ENCODE measurements at places on chromosomes 5 and 9.

GRCh38 chr9:33202552-33203201, 35.5 kb upstream of the B4GALT1 start:
- no peak for DNase-seq

- DNase-seq, result no peak
Measured at GRCh38 chr9:88418025-88418424, 29.8 kb downstream of the SPIN1 start.

DNA sequence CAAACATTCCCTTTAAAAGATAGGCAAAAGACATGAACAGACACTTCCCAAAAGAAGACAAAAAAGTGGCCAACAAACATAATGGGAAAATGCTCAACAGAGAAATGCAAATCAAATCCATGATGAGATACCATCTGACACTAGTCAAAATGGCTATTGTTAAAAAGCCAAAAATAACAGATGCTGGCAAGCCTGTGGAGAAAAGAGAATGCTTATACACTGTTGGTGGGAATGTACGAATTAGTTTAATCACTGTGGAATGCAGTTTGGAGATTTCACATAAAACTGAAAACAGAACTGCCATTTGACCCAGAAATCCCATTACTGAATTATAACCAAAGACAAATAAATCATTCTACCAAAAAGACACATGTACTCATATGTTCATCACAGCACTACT, 58.3 kb upstream of the WDR41 start:
- no peak for DNase-seq

DNA sequence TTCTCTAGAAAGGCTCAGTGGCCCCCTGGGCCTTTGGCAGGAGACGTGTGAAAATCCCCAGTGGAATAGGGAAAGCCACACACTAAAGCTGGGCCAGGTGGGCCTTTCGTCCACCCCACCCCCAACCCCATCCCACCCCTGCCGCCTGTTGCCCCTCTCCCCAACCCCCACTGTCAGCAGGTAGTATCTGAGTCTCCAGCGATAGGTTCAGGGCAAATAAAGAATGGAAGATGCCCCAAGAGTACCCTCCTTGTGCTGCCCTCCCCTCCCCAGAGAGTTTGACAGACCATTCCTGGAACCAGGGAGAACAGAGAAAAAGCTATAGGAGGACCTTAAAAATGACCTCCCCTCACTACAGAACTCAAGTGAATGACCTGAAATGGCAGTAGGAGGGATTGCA, 36.7 kb upstream of the UBE2D2 start:
- no peak for DNase-seq

DNA sequence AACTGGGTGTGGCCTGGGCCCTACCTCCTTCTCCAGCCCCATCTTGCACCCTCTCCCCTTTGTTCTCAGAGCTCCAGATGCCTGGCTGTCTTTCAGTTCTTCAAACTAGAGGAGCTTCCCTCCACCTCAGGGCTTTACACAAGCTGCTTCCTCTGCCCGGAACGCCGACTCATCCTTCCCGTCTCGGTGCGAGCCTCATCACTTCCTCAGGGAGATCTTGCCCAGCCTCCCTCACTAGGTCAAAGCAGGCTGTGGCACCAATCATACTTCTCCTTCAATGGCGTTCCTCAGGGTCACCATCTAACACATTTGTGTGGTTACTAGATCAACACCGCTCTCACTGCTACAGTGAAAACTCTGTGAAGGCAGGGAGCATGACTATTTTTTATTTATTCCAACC, 56.2 kb upstream of the ZSWIM6 start:
- DNase-seq, result no peak

- DNase-seq, result no peak
Measured at GRCh38 chr5:122674385-122674784, 100.5 kb upstream of the SNX2 start.

DNA sequence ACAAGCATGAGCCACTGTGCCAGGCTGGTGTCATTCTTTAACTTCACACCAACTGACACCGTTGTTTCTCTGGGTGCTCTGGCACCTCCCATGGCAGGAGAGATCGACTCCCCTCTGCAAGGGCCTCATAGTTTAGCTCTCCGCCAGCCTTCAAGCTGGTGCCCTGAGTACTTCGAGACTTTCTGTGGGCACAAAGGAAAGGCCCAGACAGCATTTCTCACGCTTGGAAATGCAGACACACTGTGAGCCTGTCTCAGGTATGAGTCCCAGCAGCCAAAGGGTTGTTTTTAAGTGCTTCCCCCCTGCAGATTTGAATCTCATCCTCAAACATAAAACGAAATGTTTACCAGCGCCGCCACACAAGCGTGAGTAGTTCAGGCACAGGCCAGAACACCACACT, 11.1 kb upstream of the TCF7 start:
- no peak for DNase-seq

DNA sequence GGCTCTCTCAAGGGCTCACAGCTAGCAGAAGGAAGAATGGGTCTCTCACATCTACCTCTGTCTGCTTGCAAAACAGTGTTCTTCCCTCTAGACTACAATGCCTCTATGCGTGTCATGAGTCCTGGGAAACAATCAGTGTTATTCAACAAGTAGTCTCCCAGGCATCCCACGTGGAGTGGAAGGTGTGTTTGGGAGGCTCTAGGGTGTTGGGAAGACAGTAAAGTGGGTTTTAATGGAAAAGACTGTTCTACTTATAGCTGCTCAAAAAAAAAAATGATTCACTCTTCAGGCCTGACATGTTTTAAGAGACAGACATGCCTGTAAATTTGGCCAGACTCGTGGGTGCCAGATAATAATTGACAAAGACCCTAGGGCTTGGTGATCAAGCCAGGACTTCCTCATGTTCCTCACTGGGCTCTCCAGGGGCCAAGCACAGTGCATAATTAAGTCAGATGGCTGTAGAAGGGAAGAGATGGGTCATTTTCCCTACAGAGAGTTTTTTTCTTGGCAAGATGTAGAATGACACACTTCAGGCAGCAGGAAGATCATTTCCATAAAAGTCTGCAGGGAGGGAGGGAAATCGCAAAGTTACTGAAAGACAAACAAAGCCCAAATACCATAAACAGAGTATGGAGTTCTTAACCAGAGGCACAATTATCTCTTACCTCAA, 246.4 kb downstream of the ACTL7B start:
- DNase-seq, result no peak

Measured in ecto neural progenitor cell (in vitro differentiated cells).